ENCODE measurements at places on chromosomes 16 and 17.

DNA sequence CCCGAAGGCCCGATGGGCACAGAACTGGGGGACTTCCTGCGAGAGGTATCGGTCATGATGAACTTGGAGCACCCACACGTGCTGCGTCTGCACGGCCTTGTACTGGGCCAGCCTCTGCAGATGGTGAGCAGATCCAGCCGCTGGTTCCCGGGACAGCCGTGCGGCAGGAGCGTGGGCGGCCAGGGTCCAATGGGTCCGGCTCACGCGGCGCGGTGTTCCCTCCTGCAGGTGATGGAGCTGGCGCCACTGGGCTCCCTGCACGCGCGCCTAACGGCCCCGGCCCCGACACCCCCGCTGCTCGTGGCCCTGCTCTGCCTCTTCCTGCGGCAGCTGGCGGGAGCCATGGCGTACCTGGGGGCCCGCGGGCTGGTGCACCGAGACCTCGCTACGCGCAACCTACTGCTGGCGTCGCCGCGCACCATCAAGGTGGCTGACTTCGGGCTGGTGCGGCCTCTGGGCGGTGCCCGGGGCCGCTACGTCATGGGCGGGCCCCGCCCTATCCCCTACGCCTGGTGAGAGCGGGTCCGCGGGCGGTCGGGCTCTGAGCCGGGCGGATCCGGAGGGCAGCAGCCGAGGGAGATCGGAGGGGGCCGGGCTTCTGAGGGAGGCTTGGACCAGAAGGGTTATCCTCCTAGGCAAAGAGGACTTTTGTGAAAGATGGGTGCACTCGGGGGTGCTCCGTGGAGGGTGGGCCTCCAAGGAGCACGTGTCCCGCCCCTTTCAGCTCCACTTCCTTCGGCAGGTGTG lies 3.0 kb downstream of the TNK1 start:
- DNase-seq, result peak; percentile 13

DNA sequence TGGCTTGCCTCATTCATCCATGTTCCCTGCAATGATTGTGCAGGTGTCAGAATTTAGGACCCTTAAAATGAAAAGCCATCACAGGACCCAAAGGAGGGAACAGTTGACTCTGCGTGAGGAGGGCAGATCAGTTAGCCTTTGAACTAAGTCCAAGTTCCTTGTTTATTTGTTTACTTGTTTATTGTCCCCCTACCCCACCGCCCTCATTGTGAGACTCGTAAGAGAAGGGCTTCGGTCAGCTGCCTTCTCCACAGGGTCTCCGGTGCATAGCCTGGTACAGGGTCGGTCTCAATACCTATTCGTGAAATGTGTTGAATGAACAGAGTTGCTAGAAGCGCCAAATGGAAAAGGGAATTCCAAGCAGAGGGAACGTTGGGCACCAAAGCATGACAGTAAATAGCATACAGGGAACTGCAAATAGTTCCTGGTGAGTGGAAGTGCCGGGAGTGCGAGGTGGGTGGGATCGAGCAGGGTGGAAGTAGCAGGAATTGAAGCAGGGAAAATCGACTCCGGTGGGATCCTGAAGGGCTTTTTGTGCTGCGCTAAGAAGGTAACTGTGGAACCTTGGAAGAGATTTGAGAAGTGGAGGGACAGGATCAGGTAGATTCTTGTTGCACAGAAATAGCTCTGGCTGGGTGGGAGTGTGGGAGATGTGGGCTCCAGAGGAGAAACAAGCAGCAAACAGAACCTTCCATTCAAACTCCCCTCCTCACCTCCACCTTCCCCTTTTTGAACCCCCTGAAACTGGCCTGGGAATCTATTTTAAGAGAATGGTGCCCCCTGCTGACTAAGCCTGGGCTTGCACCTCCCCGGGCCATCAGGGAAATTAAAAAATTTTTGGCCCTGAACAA lies 12.7 kb downstream of the SLC35B1 start:
- peak; percentile 14 for DNase-seq

DNA sequence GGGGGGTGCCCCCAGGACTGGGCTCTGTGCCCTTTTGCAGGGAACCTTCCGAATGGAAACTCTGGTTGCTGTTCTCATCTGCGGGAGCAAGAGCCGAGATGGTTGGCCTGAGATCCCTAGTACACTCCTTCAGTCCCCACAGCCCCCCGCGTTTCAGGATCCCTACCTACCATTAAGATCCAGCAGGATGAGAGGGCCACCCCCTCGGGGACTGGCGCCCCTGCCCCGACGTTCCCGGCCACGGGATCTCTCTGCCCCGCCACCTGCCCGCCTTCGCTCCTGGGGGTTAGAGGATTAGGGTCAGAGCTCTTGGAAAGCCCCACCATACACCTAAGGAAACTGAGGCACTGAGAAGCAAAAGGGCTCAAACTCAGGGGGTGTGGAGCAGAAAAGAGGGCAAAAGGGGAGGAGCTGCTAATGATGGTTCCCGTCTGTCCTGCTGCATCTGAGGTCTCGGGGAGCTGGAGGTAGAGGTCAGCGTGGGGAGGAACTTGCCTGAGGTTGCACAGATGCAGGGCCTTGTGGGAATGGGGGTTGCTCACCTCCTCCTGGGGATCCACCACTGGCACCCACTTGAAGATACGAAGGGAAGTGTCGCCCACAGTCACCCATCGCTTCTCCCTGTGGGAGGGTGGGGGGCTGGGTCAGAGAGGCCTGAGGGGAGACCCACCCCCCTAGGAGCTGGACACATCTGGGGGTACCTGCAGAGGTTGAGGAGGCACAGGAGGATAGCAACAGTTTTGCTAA lies 1.0 kb downstream of the BCL7C start:
- no peak for DNase-seq

GRCh38 chr17:51540151-51540550 lies 279.8 kb downstream of the UTP18 start:
- DNase-seq, result no peak

GRCh38 chr17:63914471-63914870 lies 3.4 kb upstream of the CSHL1 start:
- no peak for DNase-seq

DNA sequence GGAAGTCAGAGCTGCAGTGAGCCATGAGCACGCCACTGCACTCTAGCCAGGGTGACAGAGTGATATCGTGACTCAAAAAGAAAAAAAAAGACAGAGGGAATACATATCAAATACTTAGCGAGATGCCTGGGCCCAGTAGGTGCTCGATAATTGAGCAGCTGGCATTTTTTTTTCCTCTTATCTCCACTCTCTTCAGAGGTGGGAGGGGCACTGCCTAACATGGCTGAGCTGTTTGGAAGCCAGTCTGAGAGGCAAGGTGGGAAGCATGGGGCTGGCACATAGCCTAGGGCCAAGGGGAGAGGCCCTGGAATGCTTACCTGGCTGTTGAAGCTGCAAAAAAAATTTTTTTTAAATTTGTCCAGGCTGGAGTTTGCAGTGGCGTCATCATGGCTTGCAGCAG lies 38.4 kb downstream of the HIC1 start:
- no peak for DNase-seq

- no peak for DNase-seq
Measured at GRCh38 chr17:47704116-47704515, 10.2 kb downstream of the TBKBP1 start.

DNA sequence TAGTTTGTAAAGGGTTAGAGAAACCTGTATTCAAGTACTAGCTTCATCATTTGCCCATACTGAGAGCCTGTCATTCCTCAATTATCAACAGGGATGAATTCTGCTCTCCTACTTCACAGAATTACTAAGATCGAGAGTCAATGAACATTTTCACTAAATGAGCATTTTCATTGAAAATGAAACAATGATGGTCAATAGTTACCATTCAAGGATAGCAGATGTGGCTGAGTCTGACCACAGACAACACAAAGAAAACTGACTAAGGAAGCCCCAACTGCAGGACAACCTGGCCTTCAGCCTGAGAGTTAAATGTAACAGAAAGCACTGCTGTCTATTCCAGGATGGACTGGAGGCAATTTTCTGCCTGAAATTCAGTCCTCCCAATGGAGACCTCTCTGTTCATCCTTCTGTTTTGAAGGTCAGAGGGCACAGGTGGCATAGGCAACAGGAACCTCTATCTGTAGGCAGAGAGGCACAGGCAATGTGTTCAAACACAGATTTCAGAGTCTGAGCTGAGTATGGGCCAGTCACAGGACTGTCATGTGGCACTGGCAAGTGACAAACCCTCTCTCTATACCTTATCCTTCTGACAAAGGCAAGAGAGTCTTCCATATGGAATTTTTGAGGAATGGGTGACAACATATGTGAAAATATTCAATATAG lies 19.5 kb downstream of the TRAF4 start:
- no peak for DNase-seq

DNA sequence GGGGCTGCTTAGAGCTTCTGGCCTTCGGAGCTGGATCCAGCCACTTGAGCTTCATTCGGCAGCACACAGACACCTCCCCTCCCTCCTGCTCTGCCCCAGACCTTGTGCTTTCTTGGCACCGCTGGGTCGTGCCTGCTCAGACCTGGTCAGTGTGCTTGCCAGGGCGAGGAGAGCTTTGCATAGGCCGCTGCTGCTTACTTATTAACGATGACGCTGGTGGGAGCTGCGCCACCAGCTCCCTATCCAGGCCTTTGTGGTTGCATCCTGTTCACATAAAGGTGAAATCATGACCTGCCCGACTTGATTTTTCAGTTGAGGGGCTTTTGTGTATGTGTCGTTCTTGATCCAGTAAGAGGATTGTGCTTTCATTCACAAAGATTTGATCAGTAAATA lies 101.1 kb downstream of the MSI2 start:
- DNase-seq, result peak; percentile 57

- no peak for DNase-seq
Measured at GRCh38 chr16:80174416-80174815, 366.4 kb upstream of the DYNLRB2 start.

GRCh38 chr16:67458121-67458641 lies 22.8 kb downstream of the ATP6V0D1 start:
- DNase-seq, result no peak

DNA sequence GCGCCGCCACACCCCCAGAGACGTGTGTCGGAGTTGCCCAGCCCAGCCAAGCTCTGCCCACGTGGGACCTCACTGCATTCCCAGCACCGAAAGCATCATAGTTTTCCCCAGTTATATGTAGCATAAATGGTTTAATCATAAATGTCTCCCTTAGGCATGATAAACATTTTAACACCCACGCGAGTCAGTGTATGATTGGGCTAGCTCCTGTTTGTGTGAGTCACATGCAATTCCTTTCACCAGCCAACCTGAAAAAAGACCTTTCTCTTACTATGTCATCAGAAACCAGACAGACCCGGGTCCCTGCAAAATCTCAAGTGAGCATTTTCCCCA lies 9.2 kb downstream of the TAF1C start:
- no peak for DNase-seq

GRCh38 chr17:19286751-19287341 lies 49.7 kb downstream of the EPN2 start:
- DNase-seq, result no peak

- no peak for DNase-seq
Measured at GRCh38 chr16:81937305-81938038, 73.8 kb downstream of the SDR42E1 start.

DNA sequence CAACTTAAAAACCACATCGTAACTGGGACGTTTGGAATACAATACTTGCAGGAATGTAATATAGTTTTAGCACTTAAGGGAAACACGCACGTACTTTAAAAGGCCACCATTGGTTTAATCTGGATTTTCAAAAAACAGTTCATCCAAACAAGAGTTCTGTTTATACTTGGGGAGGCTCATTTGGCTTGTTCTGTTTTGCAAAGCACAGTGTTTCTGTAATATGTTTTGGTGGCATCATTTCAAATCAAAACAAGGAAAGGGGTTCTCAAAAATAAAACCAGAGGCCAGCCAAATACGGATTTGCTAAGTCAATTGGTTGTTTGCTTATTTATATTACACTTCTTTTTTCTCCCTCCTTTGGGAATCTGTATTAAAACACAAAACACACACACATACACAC lies 656.1 kb upstream of the SOX9 start:
- DNase-seq, result no peak

DNA sequence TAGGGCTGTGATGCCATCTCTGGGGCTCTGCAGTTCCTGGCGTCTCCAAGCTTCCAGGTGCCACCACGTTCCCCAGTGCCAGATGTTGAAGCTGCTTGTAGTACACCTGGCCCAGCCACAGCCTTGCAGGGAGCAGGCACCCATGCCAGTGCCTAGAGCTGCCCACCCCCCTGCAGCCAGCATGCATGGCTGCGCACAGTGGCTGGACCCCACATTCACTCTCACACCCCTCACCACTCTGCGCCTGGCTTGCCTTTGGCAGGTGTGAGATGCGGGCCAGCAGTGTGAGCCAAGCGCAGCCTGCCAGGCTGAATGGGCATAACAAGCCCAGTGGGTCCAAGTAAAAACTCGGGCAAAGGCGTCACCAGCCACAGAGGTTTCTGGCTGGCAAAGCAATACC lies 75.4 kb upstream of the CHMP6 start:
- no peak for DNase-seq

DNA sequence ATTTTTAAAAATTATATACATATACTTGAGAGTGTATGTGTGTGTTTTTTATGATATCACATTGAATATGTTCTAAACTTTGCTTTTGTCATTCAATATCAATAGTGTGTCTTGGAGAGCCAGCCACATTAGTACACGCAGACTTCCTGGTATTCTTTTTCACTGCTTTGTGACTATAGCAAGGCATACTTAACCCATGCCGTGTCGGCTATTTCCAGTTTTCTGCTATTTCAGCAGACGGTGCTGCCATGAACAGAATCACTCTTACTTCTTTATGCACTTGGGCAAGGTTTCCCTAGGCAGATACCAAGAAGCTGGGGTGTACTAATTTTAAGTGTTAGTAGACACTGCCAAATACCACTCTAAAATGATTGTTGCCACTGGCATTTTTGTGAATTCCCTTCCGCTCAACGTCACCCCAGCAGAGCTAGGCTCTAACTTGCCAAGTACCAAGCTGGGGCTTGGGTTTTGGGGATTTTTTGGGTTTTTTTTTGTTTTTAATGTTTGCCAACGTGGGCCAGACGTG lies 134.9 kb downstream of the SOCS1 start:
- DNase-seq, result no peak

GRCh38 chr16:64823481-64824075 lies 298.3 kb downstream of the CDH11 start:
- no peak for DNase-seq

DNA sequence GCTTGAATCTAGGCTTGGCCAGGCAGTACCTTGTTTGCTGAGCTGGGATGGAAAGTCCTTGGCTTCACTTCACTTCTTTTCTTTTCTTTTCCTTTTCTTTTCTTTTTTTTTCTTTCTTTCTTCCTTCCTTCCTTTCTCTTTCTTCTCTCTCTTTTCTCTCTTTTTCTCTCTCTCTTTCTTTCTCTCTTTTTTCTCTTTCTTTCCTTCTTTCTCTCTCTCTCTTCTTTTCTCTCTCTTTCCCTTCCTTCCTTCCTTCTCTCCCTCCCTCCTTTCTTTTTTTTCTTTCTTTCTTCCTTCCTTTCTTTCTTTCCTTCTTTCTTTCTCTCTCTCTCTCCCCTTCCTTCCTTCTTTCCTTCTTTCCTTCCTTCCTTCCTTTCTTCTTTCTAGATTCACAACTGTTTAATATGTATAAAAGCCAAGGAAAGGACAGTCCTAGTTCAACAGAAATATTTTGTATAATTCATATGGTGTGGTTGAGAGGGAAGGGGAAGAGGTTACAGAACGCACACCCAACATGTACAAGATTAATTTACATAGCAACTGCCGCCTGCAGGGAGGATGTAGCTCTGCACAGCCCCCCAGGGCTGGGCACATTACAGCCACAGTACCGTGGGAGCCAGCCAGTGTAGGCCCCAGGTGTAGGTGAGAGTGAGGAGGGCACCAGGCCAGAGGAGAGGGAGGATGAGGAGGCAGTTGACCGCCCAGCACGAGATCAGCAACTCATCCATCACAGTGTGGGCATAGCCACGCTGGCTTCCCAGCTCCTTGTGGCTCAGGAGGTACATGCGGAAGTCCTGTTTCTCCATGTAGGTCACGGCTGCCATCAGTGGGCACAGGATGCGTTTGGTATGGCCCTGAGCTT lies 9.7 kb upstream of the ITGB3 start:
- DNase-seq, result peak; percentile 46

GRCh38 chr17:83131401-83132011 lies 52.1 kb downstream of the METRNL start:
- no peak for DNase-seq

All from NCI-H526 treated with DMSO at 0.1 percent for 48 hours (cell line).